ENCODE measurements at places on chromosomes 7 and 10.

- no peak for DNase-seq
These were observed 14.5 kb downstream of the LSMEM1 start for GRCh38 chr7:112495156-112495788.

GRCh38 chr10:98349508-98349922 is 65.5 kb downstream of the PYROXD2 start:
- DNase-seq = no peak

GRCh38 chr10:63210611-63211196 is 77.6 kb downstream of the NRBF2 start:
- peak; percentile 27 for DNase-seq

DNA sequence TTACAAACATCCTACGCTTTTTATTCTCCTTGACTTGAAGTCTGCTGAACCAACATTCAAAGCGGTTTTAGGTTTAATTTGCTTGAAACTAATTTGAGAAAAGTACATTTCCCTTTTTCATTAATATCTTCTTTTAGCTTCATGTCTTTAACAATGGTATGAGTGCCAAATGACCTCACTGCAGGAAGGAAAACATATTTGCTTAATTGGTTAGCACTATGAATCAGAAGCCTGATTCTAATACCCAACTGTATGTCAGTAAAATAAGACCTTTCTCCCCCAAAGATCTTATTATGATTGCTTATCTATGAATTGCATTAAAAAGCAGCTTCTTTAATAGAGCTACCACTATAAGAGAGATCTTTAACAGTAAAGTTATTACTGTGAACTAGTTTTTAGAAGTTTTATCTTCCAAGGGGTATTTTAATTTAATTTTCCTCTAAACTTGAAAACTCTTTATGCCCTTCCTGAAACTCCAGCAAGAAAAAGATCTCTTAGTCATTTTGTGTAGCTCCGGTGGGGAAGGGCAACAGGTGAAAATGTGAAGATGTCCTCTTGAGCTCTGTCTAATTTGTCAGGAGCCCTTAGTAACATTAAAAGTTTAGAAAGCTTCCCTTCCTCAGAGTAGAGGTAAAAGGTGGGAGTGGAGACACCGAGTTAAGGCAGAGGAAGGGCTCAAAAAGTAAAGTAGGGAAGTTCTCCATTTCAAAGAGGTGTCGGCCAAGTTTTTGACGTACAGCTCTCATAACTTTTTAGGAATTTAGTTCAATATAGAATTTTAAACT is 6.1 kb downstream of the COL1A2 start:
- no peak for DNase-seq

- peak; percentile 49 for DNase-seq
These were observed 68.2 kb downstream of the DNAJB6 start for GRCh38 chr7:157404845-157405481.

DNA sequence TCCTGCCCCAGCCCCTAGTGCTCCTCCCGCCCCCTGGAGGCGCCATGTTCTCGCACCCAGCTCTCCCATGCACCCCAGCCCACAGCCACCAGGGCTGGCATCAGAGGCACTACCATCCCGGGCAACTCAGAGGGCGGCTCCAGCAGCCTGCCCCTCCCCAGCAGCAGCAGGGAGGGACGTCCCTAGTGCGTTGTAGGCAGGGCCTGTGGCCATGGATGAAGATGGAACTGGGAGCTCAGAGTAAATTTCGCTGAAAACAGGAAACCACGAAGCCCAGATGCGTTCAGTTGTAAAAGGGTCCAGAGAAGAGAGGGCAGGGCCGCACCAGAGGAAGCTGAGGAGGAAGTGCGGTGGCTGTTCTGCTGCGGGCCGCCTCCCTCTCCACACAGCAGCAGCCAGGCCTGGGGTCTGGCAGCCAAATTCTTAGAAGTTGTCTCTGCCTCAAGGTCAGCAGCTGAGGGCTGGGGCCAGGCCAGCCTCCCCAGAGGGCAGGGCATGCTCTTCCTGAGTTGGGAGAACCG is 24.6 kb downstream of the VSIR start:
- no peak for DNase-seq

DNA sequence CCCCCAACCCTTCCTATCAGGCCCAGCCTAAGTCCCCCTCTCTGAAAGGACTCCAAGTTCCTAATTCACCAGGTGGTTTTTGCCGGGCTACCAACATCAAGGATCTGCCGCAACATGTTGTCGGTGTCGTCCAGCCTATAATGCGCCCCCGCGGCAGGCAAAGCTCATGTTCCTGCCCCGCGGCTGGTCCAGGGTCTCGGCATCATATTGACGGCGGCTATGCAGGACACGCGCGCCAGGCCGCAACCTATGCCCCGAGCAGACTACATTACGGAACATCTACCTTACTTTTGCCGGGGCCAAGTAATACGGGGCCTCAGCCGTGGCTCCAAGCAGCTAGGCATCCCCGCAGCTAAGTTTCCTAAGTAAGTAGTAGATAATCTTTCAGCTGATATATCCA is 24.6 kb upstream of the FAM221A start:
- no peak for DNase-seq

DNA sequence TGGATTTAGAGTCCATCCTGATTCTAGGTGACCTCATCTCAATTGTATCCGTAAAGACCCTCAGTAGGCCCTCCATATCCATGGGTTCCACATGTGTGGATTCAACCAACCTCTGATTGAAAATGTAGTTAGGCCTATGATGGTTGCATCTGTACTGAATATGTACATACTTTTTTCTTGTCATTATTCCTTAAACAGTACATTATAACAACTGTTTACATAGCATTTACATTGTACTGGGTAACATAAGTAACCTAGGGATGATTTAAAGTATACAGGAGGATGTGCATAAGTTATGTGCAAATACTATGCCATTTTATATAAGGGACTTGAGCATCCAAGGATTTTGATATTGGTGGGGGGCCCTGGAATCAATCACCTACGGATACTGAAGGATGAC is 10.1 kb downstream of the CPN1 start:
- no peak for DNase-seq

- no peak for DNase-seq
These were observed 21.4 kb upstream of the TFEC start for GRCh38 chr7:116052006-116052405.

- DNase-seq = no peak
These were observed 25.2 kb downstream of the DNAJB12 start for GRCh38 chr10:72329290-72330068.

DNA sequence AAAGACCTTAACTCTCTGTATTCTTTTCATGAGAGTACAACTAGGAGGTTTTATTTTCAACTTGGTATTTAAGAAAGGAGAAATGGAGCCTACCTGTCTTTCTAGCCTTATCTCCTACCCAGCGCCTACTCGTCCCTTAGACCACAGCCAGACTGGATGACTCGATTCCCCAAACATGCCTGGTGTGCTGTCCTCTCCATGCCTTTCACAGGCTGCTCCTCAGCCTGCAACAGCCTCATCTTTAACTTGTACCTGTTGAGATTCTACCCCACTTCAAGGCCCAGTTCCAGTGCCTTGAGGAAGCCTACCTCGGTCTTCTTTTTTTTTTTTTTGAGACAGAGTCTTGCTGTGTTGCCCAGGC is 29.4 kb downstream of the CPA1 start:
- no peak for DNase-seq

DNA sequence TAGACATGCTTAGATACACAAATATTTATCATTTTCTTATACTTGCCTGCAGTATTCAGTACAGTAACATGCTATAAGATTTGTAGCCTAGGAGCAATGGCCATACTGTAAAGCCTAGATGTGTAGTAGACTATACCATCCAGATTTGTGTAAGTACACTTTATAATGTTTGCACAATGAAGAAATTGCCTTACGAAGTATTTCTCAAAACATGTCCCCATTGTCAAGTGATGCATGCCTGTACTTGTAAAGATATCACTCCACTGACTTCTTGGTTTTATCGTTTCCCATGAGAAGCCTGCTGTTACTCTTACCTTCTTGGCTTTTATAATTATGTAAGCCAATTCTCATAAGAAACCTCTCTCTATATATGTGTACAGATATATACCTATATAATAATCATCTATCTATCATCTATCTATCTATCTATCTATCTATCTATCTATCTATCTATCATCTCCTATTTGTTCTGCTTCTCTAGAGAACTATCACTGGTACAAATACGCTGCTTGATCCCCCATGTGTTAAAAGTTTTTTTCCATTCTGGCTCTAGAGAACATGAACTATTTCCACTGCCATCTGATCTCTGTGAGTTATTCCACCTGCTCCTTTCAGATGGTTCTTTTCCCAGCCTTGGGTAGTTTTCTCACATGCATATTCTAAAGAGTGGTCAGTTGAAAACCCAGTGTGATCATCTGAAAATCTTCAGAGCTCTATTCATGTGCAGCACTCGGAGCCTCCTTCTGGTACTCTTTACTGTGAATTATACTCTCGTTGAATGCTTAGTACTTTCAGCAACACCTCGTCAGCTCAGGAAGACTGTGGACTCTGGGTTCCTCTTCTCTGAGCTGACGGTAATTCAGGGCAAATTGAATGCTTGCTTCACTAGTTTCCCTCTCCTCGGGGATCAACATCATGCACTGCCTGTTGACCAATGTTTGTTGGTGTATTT is 14.5 kb upstream of the VCL start:
- DNase-seq = no peak

DNA sequence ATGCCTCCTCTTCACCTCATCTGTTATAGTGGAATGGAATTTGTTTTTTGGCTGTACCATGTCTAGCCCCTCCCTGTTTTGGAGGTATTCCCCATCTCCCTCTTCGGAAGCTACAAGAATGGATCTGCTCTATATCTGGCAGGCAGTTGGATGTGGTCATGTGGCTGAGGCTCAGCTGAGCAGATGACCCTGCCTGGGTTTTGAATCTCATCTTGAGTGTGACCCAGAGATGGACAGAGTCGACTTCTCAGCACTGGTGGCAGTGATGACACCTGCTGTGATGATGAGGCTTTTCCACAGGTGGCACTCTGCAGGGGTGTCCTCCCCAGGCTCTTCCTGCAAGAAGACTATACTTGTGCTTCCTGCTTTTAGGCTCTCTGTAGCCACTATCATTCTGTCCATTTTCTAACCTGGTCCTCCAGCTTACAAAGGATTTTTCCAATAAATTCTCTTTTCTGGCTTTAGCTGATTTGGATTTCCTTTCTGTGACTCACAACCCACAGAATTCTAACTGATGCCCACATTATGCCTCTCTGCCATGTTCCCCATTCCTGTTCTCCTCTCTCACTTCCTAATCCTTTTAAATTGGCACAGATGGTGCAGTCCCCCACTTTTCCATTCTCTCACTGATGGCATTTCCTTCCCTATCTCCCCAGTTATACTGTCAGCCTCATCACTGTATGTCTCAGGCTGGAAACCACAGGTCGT is 7.5 kb upstream of the ARHGAP22 start:
- no peak for DNase-seq

GRCh38 chr7:155983176-155983815 is 171.0 kb upstream of the SHH start:
- DNase-seq = no peak

DNA sequence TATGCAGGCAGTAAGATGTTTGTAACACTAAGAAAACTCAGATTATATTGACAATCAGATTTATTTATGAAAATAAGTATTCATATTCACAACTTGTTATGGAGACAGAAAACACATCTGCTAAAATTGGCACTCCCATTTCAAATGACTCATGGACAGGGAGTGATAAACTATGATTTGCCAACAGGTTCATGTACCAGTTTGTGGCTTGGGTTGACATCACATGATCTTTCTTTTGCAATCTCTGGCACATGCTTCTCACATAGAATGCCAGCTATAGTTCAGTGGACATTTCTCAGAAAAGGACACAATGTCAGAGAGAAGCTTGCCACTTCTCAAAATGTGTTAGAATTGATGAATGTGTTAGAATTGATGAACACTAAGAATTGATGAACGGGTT is 663.2 kb upstream of the ANKRD30A start:
- DNase-seq = no peak

GRCh38 chr7:150826061-150826849 is 25.7 kb downstream of the TMEM176A start:
- DNase-seq = no peak

GRCh38 chr10:71729161-71729636 is 9.6 kb upstream of the C10orf105 start:
- DNase-seq = no peak

GRCh38 chr10:11608159-11609013 is 3.1 kb downstream of the USP6NL start:
- DNase-seq = no peak

DNA sequence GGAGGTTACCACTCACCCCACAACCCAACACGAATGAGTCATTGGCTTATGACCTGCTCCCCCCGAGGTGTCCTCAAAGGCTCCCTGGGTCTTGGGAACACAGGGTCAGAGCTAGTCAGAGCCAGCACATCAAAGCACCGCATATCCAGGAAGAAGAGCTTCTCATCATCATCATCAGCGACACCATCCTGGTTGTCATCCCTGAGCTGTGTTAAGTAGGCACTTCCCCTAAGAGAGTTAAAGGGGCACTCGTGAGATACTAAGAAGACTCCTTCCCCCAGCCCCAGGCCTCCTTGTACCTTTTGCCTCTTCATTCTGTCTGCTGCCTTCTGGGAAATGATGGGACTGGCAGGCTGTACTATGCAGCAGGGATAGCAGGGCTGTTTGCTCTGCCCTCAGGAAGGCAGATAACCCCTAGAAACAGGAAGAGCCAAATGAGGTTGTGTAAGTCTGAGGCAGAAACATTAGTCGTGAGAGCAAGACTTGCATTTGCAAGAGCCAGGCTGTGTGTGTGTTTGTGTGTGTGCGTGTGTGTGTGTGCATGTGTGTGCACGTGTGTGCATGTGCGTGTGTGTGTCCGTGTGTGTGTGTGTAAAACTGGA is 11.1 kb upstream of the CPA1 start:
- no peak for DNase-seq

GRCh38 chr7:54769203-54769602 is 10.2 kb upstream of the SEC61G start:
- DNase-seq = no peak

DNA sequence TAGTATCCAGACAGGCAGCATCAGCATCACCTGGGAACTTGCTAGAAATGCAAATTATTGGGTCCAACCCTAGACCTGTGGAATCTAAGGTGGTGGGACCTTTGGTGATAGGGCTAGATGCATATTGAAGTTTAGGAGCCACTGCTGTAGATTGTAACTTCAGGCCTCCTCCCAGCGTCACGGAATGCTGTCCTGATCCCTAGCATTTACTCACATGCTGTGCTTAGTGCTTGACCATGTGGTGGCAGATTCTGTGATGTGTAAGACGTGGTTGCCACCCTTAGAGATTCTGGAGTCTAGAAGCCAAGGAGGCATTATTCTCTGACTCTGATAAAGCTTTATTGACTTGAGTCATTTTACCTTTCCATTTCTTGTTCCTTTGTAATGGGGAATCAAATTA is 13.5 kb downstream of the AHR start:
- DNase-seq = no peak

DNA sequence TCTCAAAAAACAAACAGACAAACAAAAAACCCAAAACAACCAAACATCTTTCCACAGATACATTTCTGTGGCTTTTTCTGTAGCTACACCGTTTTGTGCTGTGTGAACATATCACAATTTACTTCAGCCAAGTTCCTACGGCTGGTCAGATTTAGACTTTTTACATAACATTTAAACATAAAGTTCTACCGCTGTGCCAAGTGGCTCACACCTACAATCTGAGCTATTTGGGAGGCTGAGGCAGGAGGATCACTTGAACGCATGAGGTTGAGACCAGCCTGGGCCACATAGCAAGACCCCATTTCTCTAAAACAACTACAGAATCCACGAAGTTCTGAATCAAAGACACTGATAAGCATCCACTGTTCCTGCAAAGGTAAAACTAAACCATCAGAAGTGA is 30.3 kb downstream of the DAGLB start:
- DNase-seq = no peak

All from pulmonary artery endothelial cell (primary cell).